ENCODE measurements at places on chromosomes 2 and 18. TPM values are rescaled to one million over a fixed set of nuclear protein-coding genes. Genes with fewer than 3 reads are reported as not detected.

DNA sequence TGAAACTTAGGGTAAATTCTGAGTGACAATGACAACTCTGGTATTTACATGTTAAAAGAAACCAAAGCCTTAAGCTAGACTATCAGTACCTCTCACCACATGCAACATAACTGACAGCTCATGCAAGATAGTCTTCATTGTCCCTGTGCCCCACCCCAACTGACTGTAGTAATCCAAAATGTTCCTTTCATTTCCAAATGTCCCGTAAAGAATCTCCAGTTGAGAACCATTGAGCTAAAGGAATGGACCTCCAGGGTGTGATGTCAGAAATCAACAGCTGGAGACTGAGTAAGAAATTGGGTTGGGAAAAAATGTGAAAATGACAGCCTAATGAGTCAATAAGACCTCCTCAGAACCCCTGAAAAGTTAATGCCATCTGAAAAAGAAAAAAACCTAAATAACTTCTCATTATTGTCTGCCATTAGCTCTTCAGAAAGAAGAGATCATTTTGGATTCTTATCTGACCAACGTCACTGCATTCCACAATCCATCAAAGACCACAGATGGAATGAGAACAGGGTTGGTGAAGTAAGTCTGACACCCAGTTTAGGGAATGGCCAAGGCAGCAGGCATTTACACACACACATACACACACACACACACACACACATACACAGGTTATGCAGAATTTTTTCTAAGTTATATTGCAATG lies 51.7 kb upstream of the ACVR2A start:
- DNase-seq, result no peak

DNA sequence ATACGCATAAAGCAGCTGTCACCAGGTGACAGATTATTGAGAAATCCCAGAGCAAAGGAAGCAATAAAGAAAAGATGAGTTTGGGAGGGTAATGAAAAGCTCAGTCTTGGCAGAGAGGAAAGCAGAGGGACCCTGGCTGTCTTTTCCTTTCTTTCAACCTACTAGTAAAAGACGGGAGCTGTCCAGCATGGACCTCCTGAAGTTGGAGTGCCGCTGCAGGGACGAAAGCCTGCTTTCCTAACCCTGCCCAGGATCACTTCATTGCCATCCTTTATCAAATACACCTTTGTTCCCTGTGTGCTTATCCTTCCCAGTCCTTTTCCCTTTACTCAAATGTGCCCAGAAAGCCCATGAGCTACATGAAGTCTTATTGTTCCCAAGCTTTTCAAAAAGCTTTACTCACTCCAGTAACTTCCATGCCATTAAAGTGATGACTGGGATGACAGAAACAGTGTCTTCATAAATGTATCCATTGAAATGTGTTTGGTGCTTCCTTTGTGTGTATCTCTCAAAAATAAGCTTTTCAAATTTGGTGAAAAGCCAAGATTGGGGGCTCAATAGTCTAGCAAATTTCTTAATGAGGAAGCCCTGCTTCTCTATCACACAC lies 3.7 kb upstream of the SPR start:
- peak; percentile 70 for DNase-seq

GRCh38 chr2:226915846-226916360 lies 80.0 kb downstream of the RHBDD1 start:
- no peak for DNase-seq

DNA sequence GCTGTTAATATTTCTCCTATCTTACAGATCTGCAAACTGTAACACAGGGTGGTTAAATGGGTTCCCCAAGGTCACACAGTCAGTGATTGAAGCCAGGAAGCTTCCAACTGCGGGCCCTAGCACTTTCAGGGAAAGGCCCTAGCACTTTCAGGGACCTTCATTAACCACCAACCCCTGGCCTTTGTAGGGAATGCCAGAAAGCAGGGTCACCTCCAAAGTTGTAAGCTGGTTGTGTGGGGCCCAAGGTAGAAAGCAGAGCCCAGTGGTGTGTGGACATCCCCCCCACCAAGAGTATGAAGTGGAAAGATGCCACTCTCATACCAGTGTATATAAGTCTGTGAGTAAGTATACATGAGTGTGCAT lies 4.4 kb downstream of the DLX2 start:
- DNase-seq, result no peak

DNA sequence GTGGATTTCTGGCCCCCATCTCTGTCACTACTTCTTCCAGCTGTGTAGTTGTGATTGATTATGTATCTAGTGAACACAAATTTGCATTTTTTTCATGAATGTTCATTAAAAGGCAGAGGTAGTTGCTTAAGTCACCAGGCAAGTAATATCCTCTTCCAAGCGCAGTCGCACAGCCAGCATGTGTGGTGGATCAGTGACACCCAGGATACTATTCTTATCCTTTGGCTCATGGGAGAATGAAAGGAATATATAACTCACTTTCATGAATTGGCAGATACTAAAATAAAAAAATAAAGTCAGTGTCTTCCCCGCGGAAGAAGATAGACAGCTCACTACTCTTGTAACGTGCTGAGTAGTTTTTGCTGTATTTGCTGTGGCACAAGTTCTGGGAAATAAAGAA lies 387.8 kb downstream of the CDH7 start:
- DNase-seq, result no peak

GRCh38 chr2:228180181-228181097 lies 1.0 kb downstream of the SPHKAP start:
- no peak for DNase-seq

GRCh38 chr2:3460831-3461800 lies 58.2 kb downstream of the ADI1 start:
- DNase-seq, result no peak

DNA sequence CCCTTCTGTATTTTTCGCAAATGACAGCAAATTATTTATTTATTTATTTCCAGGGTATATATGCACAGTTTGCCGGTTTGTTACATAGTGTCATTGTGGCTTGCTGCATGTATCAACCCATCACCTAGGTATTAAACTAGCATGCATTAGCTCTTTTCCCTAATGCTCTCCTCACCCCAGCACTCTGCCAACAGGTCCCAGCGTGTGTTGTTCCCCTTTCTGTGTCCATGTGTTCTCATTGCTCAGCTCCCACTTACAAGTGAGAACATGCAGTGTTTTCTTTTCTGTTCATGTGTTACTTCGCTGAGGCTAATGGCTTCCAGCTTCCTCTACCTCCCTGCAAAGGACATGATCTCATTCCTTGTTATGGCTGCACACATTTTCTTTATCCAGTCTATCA lies 592.3 kb downstream of the TRIB2 start:
- no peak for DNase-seq

DNA sequence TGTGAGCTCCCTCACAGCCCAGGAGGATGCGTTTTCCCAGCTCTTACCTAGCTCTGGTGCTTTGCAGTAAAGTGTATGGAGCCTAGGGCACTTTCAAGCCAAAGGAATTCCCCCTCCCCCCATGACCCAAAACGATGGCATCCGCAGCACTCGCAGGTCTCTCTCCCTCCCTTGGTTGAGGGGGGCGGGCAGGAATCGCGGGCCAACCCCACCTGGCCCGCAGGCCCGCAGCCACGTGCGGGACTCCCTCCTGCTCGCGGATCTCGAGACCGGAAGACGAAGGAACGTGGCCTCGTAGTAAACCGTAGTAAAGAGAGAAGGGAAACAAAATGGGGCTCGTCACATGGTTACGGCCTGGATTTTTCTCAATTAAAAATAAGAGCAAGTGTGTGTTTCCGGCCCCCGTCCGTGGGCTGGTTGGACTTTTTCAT lies 8.5 kb downstream of the IRS1 start:
- DNase-seq, result no peak

DNA sequence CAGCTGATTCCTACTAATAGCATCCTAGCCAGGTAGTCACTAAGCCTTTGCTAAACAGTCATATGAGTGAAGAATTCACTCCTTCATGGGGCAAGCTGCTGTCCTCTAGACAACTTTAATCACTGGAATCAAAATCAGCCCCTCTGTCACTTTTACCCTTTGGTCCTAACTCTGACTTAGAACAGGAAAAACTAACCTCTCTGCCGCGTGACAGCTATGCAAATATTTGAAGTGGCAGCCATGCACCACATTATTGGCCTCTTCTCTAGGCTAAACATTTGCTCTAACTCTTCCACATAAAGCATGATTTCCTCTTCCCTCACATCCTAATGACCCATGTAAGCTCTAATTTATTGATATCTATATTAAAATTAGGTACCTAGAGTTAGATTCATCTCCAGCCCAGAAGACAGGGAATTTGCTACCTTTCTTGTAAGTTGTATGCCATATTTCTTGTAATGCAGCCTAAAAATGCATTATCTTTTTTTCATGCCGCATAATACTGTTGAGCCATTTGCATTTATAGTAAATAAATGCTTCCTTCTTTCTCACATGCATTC lies 12.8 kb upstream of the ONECUT2 start:
- no peak for DNase-seq

DNA sequence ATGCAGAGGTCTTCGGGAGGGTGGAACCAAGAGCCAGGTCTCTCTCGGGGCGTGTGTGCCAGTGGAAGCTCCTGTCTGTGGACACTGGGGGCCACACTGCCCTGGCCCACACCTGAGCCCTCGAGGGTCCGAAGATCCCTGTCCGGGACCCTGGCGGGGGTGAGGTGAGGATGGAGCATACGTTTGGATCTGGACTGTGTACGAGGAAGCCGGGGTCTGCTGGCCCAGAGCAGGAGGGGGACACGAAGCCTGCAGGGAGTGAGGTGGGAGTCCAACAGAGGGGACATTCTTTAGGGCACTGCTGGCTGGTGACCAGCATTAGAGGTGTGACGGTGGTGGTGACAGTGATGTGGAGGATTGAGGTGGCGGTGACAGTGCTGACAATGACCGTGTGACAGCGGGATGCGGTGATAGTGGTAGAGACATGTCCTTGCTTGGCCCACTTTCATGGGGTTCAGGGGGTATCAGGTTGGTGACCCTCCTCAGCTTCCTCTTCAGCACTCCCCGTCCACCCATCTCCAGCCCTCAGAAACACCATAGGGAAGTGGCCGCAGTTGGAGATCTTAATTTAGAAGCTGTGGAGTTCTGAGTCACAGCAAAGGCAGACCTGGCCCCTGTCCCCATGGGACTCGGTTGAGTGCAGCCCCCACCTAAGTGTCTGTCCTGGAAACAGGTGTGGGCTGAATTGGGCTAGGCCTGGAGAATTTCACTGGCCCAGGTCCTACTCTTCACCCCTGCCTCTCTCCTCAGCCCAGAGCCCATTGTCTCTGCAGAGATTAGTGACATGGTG lies 252.0 kb downstream of the DYSF start:
- DNase-seq, result peak; percentile 68

- no peak for DNase-seq
Measured at GRCh38 chr2:191228861-191229260, 16.3 kb upstream of the MYO1B start.

GRCh38 chr2:64987001-64987955 lies 1.9 kb upstream of the SLC1A4 start:
- DNase-seq, result no peak

- DNase-seq, result peak; percentile 72
Measured at GRCh38 chr2:1505031-1505441, 91.8 kb downstream of the TPO start.

GRCh38 chr18:7645756-7646155 lies 78.6 kb downstream of the PTPRM start:
- DNase-seq, result no peak

- no peak for DNase-seq
Measured at GRCh38 chr2:25227576-25227975, 59.2 kb upstream of the POMC start.

GRCh38 chr2:28089486-28089885 lies 199.0 kb downstream of the BABAM2 start:
- DNase-seq, result no peak

DNA sequence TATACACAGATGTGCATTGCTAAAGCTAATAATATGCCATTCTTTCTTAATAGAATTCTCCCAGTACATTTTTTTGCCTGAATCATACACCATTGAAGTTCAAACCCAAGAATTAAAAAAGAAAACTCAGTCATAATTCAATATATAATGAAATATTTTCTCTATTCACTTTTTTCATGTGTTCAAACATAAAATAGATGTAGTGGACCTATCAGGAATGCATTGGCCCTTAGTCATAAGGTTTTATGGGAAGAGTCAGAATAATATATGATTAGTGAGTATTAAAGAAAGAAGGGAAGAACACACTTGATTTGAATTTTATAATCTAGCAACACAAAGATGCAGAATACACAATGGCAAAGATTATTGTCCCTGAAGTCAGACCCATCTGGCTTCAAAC lies 297.0 kb upstream of the COL3A1 start:
- DNase-seq, result no peak

- DNase-seq, result no peak
Measured at GRCh38 chr2:13558368-13558767, 841.6 kb downstream of the TRIB2 start.

Gene CIB4
- not detected for total RNA-seq

Gene LRRTM1
- total RNA-seq, result not detected

Gene DOCK10
- 18.9 TPM for total RNA-seq

Gene NT5C1B
- total RNA-seq, result not detected

Gene C2orf92
- total RNA-seq, result 7.1 TPM

Gene FKBP1B
- total RNA-seq, result 3.9 TPM

Gene HOXD4
- 7.2 TPM for total RNA-seq

Measured in posterior vena cava (tissue), 2 donors.